ENCODE measurements at places on chromosomes 6 and 20.

GRCh38 chr6:37585523-37585905, 85.8 kb upstream of the CCDC167 start:
- no peak for DNase-seq

DNA sequence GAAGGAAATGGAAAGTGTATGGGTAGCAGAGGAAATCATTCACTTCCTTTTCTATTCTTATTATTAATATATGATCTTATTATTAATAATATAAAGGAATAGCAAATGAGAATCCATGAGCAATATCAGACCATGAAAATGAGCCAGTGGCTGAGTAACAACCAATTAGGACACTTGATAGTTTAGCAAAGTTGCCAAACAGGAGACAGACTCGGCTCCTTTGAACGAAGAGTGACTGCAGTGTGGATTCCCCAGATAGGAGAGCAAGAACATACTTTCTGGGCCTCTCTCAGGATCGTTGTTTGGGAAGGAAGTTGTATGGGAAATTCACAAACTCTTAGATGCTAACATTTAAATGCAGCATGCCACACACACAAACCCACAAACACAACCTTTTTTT, 222.0 kb downstream of the KHDC1L start:
- DNase-seq, result no peak

GRCh38 chr6:42532038-42532669, 31.7 kb upstream of the UBR2 start:
- DNase-seq, result no peak

GRCh38 chr6:142485256-142485655, 183.4 kb downstream of the ADGRG6 start:
- DNase-seq, result no peak

- no peak for DNase-seq
Measured at GRCh38 chr6:133724726-133725125, 164.2 kb upstream of the TCF21 start.

DNA sequence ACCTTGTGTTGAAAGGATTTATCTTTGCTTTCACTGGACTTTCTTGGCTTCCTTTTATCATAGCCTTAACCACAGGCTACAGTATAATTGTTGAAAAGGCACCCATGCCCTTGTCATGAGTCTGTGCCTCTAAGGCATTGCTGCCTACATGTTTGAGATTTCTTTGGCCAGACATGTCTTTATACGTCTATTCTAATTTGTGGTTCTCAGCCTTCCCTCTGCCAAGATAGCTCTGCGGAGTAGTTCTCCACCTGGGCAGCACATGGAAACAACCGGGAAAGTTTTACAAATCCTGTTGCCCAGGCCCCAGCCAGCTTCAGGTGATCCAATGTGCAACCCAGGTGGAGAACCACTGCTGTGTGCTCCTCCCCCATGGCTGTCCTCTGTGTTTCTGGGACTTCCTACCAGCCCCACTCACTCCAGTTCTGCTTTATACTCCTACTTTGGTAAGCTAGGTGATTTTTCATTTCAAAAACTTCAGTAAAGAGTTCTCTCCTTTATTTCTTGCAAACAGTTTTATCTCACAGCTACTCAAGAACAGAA, 159.6 kb upstream of the MYLIP start:
- DNase-seq, result no peak

DNA sequence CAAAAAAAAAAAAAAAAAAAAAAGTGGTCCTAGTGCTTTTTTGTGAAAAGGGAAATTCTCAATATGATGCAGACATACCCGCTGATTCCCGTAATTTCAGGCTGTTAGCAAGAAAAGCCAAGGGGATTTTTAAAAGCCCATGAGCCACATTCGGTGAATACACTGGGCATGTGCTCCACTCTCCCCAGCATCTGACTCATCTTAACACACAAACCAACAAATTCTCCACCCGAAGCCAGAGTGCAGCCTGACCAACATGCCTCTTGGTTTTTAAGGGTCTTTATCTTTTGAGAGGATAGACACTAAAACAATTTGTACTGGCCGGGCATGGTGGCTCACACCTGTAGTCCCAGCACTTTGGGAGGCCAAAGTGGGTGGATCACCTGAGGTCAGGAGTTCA, 45.5 kb upstream of the CD83 start:
- no peak for DNase-seq

DNA sequence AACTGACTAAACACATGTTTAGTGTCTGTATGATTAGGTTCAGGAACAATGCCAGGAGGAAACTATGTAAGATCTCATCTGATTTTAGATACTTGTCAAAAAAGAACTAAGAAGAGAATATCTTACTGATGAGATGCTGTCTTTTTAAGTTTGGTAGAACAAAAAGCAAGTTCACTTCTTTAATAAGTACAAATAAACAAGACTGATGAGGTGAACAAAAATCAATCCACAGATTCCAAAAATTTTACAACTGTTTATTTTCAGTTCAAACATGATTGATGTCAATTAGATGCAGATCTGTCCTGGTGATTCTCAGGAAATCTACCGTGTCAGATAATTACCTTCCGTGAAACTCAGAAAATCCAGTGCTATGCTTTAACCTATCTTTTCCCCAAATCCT, 24.9 kb downstream of the EPHA7 start:
- DNase-seq, result no peak

DNA sequence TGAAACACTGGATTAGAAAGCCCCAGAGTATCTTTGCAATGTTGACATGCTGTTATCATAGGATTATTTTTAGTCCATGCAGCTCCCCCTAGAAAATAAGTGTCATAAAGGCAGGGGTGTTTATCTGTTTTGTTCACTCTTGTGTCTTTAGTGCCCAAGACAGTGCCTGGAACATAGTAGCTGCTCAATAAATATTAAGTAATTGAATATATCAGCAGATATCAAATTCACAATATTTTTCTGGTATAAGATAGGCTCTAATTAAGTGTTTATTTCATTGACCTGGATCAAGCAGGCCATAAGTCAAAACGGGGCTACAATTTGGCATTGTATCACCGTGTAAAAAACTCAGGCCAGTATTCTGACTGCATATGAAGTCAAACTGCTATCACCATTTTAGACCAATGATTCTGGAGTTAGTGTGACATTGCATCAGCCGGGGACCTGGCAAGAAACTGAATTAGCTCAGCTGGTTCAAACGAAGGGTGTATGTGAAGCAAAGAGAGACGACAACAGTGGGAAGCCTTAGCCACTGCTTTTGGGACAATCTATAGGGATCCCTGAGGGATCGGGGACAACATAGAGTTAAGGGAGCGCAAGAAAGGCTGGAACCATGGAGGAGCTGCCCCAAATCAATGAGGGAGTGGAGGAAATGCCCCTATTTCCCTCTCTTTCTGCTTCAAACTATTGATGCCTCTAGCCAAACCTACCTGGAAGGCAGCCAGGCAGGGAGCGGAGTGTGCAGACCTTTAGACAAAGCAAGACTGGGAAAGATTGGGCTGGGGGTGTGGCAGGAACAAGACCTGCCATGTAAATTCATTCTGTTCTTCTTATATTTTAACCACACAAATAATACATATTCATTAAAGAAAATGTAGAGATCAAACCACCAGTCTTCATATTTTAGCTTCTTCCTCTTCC, 112.2 kb downstream of the PLEKHG1 start:
- no peak for DNase-seq

GRCh38 chr6:100217225-100218012, 223.4 kb upstream of the MCHR2 start:
- no peak for DNase-seq

GRCh38 chr6:2848851-2849250, 7.2 kb upstream of the SERPINB1 start:
- DNase-seq, result peak; percentile 36

DNA sequence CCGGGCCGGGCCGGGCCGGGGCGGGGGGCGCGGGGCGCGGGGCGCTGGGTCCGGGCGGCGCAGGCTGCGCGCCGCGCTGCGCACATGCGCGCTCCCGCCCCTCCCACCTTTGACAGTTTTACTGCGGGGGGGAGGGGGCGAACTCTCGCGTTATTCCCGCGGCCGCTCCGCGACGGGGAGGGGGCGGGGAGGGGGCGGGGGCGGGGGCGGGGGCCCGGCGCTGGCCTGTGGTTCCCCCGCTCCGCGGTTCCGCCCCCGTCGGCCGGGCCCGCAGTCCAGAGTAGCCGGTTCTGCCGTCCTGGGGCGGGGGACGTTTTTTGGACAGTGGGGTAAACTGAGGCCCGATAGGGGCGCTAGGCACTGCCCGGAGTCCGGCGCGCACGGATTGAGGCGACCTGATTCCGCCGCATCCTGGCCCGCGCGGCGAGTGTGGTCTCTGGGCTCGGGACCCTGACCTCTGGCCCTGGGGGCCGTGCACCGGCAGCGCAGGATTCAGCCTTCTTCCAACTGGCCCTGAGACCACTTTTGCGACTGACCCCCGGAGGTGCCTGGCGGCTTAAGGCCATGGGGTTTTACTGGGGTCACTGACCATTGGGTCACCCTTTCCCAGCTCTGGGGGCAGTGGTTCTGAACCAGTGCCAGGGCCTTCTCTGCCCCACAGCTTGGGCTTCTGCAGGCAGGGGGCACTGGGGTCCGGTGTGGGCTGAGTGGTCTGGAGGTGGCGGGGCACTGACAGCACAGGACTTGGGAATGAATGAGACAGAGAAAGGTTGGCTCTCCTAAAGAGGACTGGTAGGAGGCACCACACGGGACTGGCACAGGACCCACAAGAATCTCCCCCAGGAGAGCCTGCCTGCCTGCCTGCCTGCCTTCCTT, at the start of gene ZNF512B:
ZNF512B (minus strand) TSS at position 93 of the 876 bp plus-strand sequence. CDS start 1,980 bp downstream, outside the sequence.
- no peak for DNase-seq

GRCh38 chr6:162603231-162604015, 124.1 kb downstream of the PRKN start:
- DNase-seq, result no peak

DNA sequence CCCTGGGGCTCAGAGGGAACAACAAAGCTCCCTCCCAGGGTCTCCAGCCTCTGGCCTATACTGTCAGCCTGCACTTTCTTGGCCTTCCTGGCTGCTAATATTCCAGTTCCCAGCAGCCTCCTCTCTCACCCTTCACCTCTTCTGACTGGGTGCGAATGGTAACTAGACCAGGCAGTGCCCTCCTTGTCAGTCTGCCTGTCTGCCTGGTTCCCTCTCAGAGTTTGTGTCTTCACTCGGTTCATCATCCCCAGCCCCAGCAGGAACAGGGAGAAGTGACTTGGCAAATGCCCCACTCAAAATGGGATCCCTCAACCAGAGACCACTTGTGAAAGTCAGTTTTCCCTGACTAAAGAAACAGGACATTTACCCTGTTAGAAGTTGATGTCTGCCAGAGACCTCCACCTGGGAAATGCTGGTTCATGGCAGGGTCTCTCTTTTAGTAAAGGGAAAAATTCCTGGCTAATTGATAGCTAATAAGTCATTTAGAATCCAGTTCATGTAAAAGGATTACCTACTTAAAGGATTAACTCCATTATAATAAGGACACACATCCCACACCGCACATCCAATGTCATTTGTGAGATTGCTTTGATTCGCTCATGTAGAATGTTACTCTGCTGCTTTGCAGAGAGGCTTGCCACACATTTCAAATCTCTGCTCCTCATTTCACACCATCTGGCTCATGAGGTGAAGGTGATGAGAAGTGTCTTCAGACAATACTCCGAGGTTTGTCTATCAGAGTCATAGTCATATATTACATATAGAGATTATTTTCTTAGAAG, 18.6 kb upstream of the MICB start:
- no peak for DNase-seq

DNA sequence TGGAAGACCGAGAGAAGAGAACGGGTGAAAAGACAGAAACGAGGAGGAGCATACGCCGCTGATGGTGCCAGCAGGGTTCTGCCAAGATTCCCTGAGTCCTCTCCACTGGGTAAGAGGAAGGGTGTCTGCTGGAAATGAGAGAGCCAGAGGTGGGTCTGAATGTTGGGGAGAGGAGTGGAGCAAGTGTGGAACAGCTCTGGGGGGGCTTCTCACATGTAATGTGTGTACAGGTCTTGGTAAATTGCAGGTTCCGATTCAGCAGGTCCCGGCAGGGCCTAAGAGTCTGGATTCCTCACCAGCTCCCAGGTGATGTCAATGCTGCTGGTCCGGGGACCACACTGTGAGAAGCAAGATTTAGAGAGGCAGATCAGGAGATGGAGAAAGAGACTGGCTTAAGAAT, 1.5 kb upstream of the EBF4 start:
- DNase-seq, result no peak

DNA sequence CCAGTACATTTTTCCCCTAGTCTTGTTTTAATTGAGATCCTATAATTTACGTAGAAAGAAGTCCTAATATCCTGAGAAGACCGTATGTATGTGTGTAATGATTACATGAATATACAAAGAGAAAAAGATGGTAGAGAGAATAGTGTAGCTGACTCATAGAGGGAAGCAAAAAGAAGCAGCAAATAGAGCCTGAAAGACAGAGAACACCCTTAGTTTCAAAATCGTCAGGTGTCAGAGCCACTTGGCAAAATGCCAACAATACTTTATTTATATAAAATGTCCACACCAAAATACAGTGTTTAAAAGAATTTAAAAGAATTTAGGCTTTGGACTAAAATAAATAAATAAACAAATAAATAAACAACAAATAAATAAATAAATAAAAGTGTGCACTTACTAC, 1414.1 kb upstream of the EYS start:
- no peak for DNase-seq

- no peak for DNase-seq
Measured at GRCh38 chr6:91486200-91486599, 899.3 kb upstream of the MAP3K7 start.

- no peak for DNase-seq
Measured at GRCh38 chr6:20698675-20699074, 164.4 kb downstream of the CDKAL1 start.

DNA sequence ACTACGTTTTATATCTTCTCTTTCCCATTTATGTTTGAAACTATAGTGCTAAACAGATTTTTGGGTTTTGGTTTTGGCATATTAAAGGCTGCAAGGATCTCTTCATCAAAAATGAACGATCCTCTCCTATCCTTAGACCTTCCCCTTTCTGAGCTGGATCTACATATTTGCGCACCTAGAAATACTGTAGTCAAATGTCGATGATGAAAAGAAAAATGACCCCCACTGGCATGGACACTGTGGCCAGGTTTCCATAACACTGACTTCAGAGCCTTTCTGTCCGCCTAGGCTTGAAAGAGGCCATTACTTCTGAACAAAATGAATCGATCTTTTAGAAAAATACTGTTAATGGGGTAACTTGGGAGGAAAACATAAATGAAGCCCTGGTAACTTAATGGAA, 5.8 kb downstream of the FLRT3 start:
- no peak for DNase-seq

DNA sequence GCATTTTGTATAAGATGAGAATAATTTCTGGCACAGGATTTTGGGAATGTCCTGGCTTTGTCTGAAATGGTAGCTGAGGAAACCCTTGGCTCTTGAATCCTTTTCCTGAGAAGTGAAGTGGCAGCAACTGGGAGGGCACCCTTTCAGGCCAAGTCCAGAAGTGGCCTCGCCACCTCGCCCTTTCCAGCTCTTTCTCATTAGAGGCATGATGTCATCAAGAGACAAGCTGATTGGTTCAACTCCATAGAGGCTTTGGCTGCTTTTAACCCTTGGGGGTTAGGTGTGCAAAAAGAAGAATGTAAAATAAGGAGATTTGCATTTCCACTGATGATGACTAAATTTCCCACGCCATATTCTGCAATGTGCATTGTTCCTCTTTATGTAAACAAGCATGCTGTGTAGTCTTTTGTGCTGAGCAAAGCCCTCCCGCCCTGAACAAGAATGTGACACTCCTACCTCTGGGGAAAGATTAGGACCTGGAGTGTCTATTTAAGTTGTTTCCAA, 116.5 kb downstream of the TCP11 start:
- DNase-seq, result no peak

- DNase-seq, result no peak
Measured at GRCh38 chr6:5159162-5159561, 74.0 kb downstream of the PPP1R3G start.

- DNase-seq, result no peak
Measured at GRCh38 chr20:15535863-15536262, 1037.4 kb downstream of the KIF16B start.
